Memory B cell (primary cell): ENCODE measurements at places on chromosomes 12 and 14.

- DNase-seq: no peak
These were observed 23.0 kb upstream of the NR2C1 start for GRCh38 chr12:95096378-95096777.

DNA sequence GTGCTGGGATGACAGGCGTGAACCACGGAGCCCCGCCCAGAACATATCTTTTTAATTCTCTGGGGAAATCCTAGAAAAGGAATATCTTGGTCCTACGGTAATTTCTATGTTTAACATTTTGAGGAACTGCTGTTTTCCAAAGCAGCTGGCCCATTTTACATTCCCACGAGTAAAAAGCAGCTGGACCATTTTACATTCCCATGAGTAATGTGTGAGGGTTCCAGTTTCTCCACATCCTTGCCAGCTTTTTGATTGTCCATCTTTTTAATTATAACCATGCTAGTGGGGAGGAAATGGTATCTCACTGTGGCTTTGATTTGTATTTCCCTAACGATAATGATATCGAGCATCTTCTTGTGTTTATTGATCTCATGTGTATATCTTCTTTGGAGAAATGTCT is 4.4 kb upstream of the P2RX4 start:
- DNase-seq: no peak

- no peak for DNase-seq
These were observed 6.1 kb downstream of the METTL3 start for GRCh38 chr14:21505012-21505553.

DNA sequence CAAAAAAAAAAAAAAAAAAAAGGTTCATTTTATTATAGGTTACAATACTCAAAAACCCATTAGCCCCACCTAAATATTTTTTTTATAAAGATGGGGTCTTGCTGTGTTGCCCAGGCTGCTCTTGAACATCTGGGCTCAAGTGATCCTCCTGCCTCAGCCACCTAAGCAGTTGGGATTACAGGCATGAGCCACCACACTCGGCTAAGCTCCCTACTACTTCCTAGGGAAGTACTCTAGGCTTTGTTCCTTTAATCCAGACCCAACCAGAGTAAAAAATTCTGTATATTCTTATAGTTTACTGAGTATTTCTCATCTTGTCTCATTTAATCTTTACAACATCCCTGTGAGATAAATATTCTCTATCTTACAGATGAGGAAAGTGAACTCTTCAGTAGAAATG is 50.7 kb downstream of the RBMS2 start:
- no peak for DNase-seq

DNA sequence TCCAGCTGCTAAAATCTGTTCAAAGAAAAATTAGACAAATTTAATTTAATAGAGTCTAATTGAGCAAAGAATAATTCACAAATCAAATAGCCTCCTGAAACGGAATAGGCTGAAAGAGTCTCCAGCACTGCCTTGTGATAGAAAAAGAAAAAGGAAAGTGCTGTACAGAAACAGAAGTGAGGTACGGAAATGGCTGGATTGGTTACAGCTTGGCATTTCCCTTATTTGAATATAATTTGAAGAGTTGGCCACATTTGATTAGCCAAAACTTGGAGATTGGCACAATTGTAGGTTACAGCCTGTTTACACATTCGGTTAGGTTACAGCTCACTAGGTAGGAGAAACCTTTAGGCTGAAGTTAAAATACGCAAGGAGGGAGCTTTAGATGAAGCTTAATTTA is 24.8 kb upstream of the PCED1B start:
- DNase-seq: no peak

- no peak for DNase-seq
These were observed 638.5 kb upstream of the MIS18BP1 start for GRCh38 chr14:45891417-45892080.

- no peak for DNase-seq
These were observed at the start of gene TC2N for GRCh38 chr14:91867316-91867988. TSS of gene TC2N (minus strand) at chr14:91867536. CDS start at chr14:91813769, 53,767 bp downstream.
